ENCODE measurements at places on chromosomes 7 and 10.

DNA sequence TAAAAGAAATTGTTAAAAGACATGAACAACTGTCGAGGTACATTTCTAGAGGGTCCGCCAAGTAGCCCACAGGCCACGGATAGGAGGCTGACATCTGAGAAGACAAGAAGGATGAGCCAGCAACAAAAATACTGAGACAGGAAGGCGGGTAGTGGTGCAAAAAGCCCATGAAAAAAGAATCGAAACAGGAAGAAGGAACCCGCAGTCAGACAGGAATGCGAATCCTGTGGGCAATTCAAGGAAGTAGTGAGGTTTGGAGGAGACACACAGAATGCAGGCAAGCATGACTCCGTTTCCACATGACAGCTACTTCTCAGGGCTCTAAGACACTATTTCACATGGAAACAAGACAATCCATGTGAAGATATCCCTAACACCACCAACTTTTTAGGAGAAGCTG lies 125.2 kb downstream of the DOCK4 start:
- no peak for DNase-seq

GRCh38 chr10:509361-510102 lies 179.9 kb downstream of the DIP2C start:
- no peak for DNase-seq

- no peak for DNase-seq
Measured at GRCh38 chr10:101006593-101007098, 7.0 kb downstream of the LZTS2 start.

DNA sequence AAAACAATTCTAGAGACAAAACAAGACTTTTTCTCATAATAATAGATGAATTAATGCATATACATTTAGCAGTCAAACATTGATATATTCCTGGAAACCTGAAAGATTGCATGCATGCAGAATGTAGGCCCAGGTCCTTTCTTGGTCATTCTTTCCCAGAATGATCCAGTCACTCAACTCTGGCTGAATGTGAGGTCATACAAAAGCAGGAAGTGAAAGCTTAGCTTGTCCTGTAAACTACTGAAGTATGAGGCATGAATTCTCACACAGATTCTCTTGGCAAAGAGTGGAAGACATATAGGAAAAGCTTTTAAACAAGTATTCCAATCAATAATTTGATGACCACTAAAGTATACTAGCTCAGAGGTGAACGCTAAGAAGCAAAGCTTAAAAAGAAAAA lies 253.9 kb downstream of the PPP1R3A start:
- DNase-seq = no peak

- DNase-seq = no peak
Measured at GRCh38 chr7:77248154-77248553, 48.5 kb upstream of the FGL2 start.

DNA sequence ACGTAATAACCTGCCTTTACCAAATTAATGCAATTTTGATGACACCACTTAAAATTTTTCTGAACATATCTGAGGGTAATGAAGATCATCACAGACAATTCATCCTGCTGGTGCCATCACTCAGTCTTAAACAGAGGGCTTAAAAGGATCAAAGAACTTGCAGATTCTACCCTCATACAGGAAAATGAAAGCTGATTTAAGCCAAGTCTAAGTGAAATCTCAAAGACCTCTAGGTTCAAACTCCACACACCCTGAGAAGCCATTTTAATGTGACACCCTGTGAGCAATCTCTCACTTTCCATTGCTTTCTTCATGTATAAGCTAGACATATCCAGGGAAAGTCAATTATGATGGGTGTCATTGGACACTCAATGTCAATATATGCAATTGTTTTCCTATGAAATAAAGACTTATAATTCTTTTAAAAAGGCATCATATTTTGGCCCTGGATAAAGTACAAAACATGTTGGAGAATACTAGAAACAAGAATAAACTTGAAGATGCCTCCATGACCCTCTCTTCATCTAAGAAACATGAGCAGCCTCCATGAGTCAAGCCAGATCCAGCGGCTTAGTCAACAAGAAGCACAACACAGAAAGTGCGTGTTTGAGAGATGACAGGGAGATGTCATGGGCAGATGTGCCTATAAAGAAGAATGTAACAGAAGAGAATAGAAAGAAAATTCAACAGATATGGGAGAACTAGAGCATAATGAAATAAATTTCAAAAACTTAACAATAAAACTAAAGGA lies 291.9 kb downstream of the PARD3 start:
- DNase-seq = no peak

DNA sequence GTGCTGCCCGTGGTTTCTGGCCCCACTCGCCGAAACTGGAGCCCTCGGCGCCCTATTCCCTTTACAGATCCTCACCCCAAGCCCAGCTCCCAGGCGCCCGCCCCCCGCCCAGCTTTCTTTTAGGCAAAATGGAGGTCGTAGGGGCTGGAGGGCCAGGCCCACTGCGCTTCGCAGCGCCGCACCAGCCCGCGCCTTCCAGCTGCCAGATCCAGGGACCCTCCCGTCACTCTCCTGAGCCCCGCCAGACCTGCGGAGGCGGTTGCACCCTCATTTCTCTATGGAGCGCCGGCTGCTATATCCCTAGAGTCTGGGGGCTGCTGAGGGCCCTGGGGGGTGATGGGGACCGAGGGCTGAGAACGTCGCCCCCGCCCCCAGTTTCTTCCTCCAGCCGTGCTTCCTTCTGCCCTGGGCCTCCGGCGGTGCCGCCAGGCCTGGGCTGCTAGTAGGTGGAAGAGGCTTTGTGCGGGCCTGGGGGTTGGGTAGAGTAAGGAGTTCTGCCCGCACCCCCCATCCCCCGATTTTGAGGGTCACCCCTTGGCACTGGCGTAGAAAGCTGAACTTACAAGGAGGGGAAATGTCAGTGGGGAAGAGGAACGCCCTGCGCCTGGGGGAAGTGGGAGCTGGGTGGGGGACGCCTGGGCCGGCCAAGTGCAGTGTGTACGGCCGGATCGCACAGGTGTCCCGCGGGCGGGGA lies 1.0 kb downstream of the GNB2 start:
- peak; percentile 45 for DNase-seq

- peak; percentile 86 for DNase-seq
Measured at GRCh38 chr10:78255796-78256638, 222.4 kb downstream of the RPS24 start.

DNA sequence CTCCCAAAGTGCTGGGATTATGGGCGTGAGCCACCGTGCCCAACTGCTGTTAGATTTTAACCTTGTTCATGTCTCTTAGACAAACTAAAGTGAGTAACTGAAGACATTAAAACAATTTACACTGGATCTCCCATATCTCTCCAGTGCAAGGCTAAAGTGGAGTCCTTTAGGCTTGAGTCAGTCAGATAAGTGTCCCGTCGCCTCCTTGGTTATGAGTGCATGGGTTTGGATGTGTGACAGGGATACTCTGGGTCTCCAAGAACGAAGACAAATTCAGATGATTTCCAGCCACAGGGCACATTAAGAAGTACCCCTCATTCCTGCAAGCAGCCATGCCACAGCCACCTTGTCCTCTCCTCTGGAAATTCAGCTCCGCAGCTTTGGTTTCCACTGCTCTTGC lies 66.1 kb upstream of the PDZD8 start:
- no peak for DNase-seq

- DNase-seq = no peak
Measured at GRCh38 chr10:14671386-14671831, 103.3 kb downstream of the FAM107B start.

DNA sequence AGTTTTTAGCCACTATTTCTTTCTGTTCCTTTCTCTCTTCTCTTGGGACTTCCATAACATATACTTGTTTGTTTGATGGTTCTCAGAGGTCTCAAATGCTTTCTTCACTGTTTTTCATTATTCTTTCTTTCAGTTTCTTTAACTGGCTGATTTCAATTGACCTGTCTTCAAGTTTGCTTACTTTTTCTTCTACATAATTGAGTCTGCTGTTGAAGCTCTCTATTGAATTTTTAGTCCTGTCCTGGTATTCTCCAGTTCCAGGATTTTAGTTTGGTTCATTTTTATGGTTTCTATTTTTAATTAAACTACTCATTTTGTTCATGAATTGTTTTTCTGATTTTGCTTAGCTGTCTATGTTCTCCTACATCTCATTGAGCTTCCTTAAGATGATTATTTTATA lies 1305.3 kb upstream of the CELF2 start:
- DNase-seq = no peak

DNA sequence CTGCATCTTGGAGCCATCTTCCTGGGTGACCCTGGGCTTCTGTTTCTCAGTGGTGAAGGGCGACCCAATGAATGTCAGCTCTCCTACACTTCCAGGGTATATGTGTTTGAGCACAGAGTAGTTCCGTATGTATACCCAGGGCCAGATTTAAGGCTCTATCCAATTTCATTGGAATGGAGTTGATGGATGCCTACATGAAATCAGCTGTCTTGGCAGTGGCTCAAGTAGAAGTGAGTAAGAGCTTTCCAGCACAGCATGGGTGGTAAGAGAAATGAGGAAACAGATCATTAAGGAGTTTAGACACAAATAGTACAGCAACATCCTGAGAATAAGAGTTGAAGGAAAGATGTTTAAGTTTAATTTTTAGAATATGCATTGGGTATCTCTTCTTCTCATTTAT lies 433.0 kb downstream of the PAXIP1 start:
- no peak for DNase-seq
